ENCODE measurements at places on chromosomes 6 and 20.

DNA sequence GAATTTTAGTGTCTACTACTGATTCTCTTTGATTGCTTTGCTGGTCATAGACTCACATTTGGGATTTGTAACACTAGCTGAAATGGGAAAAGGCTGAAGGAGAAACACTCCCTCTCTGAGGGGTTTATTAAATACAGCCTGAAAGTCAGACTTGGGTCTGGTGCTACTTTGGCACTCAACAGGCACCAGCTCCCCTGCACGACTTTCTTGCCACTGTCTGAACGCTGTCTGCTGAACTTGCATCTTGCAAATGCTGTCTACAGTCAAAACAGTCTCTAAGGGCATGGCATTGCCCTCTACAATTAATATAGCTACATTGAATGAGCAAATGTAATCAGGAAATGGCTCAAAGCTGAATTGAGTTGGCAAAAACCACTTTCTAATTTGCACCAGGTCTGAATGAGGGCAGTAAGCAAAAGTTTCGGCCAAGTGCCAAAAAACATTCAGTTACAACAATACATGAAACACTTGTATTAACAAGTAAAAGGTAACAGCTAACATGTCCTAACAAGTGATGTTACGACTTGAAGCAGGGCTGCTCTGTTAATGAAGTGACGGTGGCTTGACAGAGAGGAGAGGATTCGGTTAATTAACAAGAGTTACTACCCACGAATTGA, 119.5 kb downstream of the FOXC1 start:
- no peak for DNase-seq

GRCh38 chr20:21020659-21021471, 85.3 kb downstream of the LINC00237 start:
- DNase-seq: no peak

- no peak for DNase-seq
These were observed 354.0 kb upstream of the RGS17 start for GRCh38 chr6:153485072-153485471.

GRCh38 chr20:62483613-62484458, 8.0 kb upstream of the GATA5 start:
- no peak for DNase-seq

DNA sequence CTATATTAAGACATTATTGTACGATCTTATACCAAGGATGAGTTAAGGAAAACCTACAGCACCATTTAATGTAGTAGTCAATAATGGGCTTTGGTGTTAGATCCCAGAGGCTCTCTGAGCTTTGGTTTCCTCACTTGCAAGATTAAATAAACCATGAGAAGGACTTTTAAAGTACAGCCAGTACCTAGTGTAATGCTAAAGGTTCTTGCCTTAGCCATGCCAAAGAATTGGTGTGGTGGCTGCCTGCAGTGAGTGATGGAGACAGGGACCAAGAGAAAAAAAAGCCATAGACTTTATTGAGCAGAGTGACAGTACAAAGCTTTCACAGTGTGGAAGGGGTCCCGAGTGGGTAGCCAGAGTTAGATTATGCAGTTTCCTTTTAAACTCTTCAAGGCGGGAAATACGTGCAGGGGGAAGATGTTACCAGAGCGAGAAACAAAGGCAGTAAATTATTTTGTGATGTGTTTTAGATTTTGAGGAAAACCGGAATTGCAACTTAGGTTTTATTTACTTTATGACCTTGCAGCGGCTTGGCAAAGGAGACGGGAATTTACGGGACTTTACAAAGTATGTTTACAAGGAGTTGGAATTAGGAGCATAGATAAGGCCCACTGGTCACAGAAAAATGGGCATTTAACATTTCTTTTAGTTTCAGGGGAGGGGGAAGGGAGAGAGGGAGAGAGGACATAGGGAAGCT, 100.4 kb downstream of the MYO6 start:
- no peak for DNase-seq

- no peak for DNase-seq
These were observed 31.9 kb downstream of the ZBTB2 start for GRCh38 chr6:151359486-151359885.

- DNase-seq: no peak
These were observed 76.9 kb downstream of the CD24 start for GRCh38 chr6:106897580-106897979.

DNA sequence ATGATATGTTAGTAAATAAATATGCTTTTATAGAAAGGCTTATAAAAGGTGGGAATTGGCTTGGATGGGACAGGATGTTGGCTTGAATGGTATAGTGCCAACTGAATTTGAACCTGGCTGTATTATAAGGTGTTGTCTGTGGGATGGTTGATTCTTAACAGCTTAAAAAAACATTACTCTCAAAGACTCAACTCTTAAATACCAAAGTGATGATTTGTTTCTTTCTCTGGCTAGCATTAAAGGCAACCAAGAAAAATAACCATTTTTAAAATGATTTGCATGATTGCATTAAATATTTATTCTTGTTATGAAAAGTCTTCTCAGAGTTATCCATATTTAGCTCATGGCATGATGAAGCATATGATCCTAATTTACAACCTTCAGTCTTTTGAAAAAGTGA, 216.2 kb downstream of the RIMS1 start:
- no peak for DNase-seq

GRCh38 chr6:132167929-132168892, 217.0 kb upstream of the CCN2 start:
- no peak for DNase-seq

GRCh38 chr6:19311786-19312185, 525.4 kb upstream of the ID4 start:
- no peak for DNase-seq

DNA sequence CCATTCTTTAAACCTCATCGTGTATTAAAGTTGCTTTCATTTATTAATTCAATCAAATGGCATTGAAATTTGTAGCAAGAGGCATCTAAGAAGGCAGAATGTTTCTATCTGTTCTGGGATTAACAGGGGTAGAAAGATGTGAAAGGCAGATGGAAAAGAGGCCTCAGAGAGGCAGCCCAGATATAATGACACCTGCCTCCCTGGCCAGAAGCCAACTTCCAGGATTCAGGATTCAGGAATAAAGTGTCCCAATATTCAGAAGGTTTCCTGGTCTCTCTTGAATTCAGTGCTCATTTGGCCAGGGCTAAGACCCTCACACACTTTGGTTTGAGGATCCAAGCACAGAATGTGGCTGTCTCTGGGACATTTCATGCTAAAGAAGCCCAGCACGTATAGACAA, 39.9 kb downstream of the HLA-B start:
- no peak for DNase-seq

DNA sequence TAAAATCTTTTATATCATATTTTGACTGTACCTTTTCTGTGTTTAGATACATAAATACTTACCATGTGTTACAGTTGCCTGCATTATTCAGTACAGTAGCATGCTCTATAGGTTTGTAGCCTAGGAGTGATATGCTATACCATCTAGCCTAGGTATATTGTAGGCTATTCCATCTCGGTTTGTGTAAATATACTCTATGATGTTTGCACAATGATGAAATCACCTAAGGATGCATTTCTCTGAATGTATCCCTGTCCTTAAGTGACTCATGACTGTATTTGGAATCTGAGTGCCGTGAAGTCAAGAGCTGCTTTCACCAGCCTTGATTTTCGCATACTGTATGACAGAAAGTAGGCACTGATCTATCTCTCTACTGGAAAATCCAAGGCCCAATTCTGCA, 129.9 kb downstream of the UTRN start:
- no peak for DNase-seq

- no peak for DNase-seq
These were observed 215.1 kb downstream of the PRL start for GRCh38 chr6:22081709-22082108.

GRCh38 chr6:23177806-23178205, 608.4 kb downstream of the HDGFL1 start:
- no peak for DNase-seq

DNA sequence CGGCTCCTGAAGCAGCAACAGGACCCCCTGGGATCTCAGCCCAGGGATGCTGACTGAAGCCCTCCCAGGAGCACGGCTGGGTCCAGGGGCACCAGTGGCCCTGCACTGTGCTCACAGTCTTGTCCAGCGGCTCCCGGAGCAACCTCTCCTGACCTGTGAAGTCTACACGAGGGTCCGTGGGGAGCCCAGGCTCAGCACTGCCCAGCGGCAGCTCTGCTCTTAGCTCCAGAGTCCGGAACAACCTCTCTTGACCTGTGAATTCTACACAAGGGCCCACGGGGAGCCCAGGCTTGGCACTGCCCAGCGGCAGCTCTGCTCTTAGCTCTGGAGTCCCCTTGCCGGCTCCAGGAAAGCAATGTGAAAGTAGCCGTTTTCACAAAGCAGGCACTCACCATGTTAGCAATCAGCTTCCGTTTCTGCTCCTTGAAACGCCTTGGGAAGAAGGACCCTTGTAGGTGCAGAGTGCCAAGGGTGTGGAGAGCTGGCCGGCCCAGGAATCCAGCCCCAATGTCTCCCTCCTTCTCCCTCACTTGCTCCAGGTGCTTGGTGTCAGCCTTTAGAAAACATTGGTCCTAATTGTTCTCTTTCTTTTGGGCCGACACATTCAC, 310.9 kb downstream of the CDH4 start:
- DNase-seq: no peak

- DNase-seq: no peak
These were observed 103.3 kb downstream of the TNFAIP3 start for GRCh38 chr6:137970368-137970767.

GRCh38 chr20:38897267-38897666, 28.9 kb upstream of the FAM83D start:
- DNase-seq: no peak

- no peak for DNase-seq
These were observed 1.6 kb downstream of the TPBG start for GRCh38 chr6:82365016-82365795.

DNA sequence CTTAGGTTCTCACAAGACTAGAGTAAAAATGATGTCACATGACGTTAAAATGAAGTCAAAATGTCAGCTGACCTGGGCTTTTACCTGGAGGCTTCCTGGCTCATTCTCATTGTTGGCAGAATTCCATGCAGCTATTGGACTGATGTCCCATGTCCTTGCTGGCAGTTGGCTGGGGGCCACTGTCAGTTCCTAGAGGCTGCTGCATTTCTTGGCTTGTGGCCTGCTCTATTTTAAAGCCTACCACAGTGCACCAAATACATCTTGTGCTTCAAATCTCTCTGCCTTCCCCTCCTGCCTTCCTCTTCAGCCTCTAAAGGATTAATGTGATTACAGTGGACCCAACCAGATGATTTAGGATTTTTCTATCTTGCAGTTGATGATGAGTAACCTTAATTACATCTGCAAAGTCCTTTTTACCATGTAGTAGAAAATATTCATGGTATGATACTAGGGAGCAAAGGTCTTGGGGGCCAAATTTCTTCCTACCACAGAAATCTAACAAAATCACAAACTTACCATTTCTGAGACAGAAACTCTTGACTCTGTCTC, 81.9 kb downstream of the FIG4 start:
- DNase-seq: no peak

DNA sequence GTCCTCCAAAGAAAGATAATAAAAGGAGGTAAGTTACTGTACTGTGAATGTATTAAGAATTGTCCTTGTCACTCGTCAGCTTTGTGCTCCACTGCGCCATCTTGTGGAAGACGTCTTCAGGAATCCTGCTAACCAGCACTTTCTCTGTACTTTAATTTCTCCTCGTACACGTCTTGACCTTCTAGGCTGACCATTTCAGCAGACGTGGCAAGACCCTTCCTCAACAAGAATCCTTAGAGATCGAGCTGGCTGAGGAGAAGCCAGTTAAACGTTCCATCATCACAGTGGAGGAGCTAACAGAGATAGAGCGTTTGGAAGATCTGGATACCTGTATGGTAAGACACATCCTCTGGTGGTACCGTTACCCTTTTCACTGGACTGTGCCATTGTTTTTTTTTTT, 95.5 kb upstream of the SCGN start:
- no peak for DNase-seq

DNA sequence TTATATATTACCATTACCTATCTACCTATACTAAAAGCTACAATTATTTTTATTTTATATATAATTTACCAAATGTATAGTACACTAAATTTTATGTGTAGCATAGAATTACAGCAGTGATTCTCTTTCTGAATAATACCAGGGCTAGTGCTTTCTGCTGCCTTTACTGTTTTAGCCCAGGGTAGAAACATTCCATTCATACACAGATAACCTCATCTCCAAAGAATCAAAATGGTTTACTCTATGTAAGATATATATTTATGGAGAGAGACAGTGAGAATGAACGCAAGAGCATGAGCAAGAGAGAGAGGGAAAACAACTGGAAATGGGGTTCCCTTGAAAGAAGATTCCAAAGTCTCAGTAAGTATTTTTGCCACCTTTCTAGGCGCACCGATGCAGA, 56.3 kb upstream of the ATXN1 start:
- no peak for DNase-seq

DNA sequence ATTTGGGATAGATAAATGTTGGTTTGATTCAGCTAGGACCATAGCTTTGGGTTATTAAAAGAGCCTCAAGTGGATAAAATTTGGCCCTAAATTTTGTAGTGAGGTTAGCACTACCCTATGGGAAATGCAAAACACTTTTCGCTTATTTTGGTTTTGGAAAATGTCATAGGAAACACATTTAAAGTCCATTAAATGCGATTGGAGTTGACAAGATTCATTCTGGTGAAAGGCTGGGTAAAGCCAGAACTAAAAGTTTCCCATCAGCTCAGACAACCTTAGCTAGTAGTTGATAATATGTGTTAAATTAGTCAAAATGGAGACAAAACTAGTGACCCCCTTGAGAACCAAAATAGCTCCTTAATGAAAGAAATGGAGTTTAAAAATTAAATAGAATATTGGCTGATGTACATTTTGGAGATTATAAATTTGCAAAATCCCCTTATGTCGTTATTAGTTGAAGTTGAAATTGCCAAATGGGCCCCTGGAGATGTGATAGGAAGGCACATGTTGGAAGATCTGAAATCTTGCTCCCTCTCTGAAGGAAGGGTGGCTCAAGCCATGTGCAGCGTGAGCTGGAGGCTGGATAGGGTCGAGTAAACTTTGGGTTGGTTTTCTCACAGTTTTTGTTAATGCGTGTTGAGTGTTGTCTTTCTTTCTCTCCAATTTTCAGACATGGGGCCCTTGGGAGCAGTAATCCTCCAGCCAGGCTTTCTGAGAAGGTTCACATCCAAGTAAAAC, 72.8 kb downstream of the CD83 start:
- no peak for DNase-seq

DNA sequence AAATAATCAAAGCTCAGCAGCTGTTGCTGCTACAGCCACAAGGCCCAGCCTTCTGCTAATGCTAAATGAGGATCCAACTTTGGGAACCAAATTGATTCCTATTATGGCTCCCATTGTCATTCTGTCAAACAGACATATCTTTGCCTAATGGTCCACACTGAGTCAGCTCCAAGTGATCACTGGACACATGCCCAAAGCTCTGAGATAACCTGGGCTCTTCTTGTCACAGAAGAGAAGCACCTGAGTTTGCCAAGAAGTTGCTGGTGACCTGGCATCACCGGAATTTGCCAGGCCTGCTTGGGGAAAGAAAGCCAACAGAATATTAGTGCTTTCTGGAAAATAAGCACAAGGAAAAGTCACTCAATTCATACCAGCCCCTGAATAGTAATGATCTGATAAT, 5.8 kb downstream of the TNFRSF21 start:
- no peak for DNase-seq

GRCh38 chr6:26235302-26235670, 129.7 kb upstream of the BTN3A2 start:
- DNase-seq: no peak

GRCh38 chr6:105633814-105634213, 230.9 kb upstream of the PREP start:
- DNase-seq: no peak

GRCh38 chr6:36038120-36038876, 10.7 kb downstream of the MAPK14 start:
- no peak for DNase-seq
